ENCODE measurements at places on chromosomes 7 and 10.
A peak's percentile ranks its signal among the peaks of the same experiment; 100 is the strongest.

DNA sequence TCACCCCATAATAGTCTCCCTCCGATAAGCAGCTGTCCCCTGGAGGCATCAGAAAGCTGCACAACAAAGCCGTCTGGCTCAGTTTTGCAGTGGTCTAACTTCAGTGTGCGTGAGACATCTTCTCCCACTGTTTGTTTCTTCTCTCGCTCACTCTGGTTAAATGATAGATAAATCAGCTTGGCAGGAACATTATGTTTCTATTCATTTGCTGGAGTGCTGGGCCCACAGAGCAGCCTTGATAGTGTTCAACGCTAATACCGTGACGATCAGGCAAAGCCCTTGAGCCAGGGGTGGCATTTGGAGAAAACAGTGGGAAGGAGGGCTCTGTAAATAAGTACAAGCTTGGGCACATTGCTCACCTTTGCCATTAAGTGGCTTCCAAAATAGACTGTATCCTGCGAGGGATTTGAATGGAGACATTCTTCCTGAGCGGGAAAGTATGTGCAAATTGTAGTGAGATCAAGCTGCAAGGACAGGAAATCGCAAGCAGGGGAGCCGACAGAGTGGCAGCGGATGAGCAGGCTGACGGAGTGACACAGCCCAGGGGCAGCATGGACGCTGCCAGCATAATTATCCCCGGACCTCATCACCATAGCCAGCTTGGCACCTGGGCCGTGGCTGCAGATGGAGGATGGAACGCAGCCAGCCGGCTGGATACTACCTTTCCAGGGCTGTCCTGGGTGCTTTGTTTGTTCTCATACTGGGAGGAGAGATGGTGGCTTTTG, 256.8 kb upstream of the FZD8 start:
- DNase-seq, result no peak

DNA sequence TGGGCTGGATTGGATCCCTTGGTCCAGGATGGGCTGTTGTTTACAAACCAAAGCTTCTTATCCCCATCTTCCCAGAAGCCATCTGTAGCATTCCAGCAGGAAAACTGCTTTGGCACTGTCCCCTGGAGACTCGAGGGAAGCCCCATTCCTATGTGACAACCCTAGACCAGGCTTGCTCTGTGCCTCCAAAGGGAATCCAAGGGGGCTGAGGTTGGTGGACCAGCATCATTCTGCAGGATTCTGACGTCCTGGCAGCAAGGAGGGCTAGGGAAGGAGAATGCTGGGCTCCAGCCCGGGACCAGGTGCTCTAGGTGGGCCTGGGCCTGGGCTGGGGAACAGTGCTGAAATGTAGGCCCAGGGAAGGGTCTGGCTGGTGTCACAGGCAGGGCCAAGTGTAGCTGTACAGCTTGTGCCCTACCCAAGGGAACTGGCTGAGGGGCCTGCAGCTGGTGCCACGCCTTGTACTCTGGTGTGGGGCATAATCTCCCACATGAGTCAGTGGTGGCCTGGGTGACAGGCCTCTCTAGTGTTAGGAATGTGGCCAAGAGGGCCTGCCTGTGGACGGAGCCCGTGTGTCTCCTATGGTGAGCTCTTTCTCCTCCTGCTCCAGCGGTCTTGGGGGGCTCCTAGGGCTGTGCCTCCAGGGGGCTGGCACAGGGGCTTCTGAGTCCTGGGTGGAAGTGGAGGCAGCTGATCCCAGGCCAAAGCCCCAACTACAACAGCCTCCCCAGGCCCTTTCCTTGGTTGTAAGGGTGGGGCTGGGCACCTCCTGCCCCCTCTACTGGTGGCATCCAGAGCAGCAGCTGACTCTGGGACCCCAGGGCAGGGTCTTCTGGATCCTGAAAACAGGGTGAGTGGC, 25.2 kb downstream of the TRIM8 start:
- no peak for DNase-seq

DNA sequence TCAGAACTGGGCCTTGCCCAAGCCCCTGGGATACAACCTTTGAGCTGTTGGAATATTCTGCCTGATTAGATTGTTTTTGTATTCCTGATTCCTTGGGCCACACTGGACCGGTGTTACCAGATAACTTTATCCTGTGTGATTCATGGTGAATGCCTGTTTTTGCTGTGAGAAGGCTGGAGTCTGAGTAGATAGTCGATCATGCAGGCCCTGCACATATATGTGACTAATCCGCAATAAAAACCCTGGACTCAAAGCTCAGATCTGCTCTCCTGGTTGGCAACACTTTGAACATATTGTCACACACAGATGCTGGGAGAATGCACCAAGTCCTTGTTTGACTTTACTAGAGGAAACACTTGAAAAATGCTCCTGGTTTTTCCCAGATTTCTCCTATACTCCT, 183.9 kb upstream of the MBL2 start:
- no peak for DNase-seq

DNA sequence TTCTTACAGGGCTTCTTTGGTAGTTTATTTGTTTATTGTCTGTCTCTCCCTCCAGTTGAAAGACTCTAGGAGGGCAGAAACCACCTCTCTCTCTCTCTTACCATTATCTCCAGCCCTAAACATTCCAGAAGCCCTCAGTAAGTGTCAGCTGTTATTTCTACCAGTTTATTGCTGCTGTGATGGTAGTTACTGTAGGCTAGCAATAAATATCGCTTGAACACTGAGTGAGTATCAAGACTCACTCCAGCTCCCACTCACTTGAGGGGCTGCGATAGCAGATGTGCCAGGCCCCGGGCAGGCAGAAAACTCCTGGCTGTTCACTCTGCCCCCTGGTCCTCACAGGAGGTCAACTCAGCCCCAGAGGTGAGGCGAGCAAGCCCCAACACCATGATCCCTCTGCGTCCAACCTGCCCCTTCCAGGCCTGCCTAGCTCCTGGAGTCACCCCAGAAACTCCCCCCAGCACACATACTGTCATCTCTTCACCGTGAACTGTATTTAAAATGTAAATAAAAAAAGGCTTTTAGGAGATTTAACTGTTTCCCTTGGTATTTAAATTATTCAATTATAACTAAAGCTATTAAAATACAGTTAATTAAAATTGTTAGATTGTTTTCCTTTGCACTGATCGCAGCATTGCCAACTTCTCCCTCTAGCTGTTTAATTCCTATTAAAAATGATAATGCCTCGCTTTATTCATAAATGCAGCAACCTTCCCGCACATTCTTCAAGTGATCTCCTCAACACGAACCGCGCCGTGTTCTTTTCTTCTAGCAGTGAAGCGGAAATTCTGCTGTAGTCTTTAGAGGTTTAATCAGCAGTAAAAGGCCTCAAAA, 321.1 kb upstream of the ZMIZ1 start:
- DNase-seq, result no peak

DNA sequence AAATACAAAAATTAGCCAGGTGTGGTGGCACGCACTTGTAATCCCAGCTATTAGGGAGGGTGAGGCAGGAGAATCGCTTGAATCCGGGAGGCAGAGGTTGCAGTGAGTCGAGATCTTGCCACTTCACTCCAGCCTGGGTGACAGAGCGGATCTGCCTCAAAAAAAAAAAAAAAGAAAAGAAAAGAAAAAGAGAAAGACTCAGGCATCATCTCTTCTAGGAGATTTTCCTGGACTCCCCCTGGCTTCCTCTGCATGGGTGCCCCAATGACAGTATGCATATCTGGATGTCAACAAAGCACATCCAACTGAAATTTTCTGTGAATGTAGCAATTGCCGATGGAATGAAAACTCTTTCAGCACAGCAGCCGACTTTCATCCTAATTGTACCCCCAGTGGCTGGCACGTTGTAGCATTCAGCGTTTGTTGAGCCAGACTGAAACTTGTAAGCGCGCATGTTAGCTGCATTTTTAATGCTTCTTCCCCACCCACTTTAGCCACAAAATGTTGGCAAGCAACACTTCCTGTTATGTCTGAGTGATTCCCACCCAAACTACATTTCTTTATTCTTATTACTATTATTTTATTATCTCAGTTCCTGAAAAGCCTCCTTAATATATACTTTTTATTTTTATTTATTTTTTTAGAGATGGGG, 70.2 kb downstream of the PRTFDC1 start:
- DNase-seq, result no peak

DNA sequence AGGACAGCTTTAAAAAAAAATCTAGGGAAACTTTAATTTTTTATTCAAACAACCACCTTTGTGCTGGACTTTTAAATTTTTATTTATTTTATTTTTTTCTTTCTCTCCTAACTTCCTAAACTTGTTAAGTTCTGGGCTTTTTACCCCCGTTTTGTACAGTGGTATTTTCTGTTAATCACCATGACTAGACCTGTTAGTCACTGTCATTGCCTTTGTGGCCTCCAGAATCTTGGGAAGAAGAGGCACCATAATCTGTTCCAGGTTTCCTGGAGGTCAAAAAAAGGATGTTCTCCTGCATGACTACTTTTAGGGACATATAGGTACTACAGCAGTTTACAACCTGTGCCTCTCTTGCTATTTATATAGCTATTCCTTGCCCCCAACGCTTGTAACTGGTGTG, 31.1 kb upstream of the DDX50 start:
- DNase-seq, result no peak

- no peak for DNase-seq
These were observed 242.2 kb downstream of the RAB11FIP2 start for GRCh38 chr10:117804470-117805011.

- no peak for DNase-seq
These were observed 234.9 kb downstream of the SKIDA1 start for GRCh38 chr10:21290499-21291160.

- DNase-seq, result no peak
These were observed 26.3 kb upstream of the PPIF start for GRCh38 chr10:79320820-79321493.

DNA sequence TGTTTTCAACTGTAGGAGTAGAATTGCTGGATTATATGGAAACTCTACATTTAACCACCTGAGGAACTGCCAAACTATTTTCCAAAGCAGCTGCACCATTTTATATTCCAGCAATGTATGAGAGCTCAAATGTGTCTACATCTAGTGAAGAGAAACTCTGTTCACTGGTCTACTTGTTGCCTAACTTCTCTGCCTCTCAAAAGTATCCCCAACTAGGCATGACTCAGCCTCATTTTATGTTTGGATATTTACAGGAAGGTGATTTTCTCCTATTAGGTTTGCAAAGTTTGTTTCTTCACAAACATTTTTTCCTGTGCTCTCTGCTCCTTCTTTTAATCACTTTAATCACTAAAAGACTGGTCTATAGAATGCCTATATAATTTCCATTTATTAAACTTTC, 37.1 kb upstream of the SRI start:
- DNase-seq, result no peak

DNA sequence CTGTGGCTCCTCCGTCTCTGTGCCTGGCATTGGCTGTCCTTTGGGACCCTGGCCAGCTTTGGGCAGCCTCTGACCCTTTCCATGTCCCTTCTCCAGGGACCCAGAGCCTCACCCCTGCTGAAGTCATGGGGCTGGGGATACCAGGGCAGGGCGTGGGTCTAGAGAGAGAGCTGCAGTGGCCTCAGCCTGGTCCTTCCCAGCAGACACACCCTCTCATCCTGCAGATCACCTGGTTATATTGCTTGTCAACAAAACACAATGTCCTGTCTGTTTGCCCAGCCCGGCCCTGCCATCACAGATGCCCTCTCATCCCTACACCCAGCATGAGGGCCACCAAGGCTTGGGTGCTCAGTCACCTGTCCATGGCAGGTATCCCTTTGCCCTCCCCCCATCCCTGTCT, 1.8 kb downstream of the MUC17 start:
- DNase-seq, result no peak

GRCh38 chr7:49346195-49346899, 422.0 kb downstream of the CDC14C start:
- DNase-seq, result peak; percentile 77

DNA sequence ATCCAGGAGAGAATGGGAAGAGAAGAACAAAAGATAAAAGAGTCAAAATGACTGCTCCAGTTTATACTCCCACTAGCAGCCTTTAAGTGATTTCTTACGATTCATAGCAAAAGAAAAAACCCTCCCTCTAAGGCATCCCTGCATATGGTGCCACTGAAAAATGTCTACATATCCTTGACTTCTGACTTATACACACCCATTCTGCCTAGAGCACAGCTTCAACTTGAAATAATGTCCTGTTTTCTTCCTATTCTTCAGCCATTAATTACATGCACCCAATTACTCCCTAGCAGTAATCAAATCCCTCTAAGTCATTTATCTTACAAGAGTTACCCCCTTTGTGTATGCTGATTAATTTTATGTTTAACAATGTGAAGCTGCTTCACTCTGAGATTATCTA, 393.5 kb downstream of the HTR7 start:
- no peak for DNase-seq

DNA sequence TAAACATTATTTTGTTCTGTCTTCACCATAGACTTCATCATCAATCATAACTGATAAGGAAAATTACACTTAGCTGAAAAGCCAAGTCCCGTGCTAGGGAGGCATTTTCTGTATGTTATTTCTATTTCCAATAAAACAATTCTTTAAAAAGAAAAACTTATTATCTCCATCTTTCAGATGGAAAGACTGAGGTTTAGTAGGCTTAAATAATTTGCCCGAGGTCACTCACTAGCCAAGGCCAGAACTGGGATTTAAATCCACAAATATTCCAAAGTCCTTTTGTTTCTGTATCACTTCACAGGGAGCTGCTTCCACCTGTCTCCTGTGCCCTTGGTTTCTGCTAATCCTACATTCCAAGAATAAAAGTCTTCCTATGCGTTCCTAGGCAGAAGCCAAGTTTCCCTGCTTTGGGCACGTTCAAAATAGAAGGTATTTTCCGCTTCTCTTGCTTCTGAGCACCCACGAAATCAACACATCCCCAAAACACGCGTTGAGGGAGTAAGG, 732 bp downstream of the CPVL start:
- DNase-seq, result no peak

DNA sequence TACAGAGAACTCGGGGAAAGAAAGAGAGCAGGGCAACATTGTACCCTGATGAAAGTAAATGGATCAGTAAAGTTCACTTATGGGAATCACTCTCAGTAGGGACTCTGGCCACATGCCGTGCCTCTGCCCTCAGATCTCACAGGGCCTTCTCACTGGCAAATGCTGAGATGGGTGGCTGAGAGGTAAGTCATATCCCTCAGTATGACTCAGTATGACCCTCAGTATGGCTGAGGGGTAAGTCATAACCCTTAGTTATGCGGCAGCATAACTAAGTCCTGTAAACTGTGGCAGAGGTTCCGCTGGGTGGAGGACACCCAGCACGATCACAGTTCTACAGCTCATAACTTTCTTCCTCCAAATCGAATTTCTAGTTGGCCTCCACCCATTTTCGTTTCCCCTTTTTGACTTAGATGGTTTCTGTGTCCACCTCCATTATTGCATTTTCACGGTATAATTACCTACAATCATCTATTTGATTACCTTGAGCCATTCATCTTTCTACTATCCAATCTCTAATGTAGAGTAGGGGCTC, 26.5 kb upstream of the WNT16 start:
- DNase-seq, result no peak
